ENCODE measurements at places on chromosomes 1 and 21.

DNA sequence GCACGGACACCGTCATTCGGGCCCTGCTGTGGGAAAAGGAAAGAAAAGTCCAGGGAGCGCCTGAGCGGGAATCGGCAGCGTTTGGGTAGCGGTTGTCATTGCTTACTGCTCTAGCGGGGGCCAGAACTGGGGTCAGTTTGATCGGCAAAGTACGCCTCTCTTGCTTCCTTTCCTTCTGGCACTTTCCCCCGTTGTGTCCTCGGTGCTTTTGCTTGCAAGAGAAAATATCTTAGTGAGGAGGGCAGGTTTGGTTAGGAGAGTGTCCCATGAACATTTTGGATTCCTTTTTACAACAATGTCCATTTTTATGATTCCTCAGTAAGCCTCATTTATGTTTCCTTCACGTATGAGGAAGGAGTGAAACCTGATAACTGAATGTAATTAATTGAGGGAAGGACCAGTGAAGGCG, 670 bp downstream of the ST3GAL3 start:
- DNase-seq, result peak; percentile 4

DNA sequence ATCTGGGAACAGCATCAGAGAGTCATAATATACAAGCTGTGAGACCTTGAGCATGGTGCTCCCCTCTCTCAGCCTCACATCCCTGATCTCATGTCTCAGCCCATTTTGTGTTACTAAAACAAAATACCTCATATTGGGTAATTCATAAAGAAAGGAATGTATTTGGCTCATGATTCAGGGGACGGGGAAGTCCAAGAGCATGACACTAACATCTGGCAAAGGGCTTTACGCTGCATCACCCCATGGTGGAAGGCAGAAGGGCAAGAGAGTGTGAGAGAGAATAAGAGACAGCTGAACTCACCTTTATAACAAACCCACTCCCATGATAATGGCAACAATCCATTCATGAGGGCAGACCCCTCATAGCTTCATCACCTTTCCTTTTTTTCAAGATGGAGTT, 36.5 kb downstream of the RNASEL start:
- no peak for DNase-seq

GRCh38 chr1:32890516-32891240, 4.4 kb downstream of the HPCA start:
- no peak for DNase-seq

DNA sequence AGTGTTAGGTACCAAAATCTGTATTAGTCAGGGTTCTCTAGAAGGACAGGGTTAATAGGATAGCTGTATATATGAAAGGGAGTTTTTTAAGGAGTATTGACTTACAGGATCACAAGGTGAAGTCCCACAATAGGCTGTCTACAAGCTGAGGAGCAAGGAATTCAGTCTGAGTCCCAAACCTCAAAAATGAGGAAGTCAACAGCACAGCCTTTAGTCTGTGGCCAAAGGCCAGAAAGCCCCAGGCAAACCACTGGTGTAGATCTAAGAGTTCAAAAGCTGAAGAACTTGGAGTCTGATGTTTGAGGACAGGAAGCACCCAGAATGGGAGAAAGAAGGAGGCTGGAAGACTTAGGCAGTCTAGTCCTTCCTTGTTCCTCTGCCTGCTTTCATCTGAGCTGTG, 487.5 kb upstream of the CHRM3 start:
- DNase-seq, result no peak

DNA sequence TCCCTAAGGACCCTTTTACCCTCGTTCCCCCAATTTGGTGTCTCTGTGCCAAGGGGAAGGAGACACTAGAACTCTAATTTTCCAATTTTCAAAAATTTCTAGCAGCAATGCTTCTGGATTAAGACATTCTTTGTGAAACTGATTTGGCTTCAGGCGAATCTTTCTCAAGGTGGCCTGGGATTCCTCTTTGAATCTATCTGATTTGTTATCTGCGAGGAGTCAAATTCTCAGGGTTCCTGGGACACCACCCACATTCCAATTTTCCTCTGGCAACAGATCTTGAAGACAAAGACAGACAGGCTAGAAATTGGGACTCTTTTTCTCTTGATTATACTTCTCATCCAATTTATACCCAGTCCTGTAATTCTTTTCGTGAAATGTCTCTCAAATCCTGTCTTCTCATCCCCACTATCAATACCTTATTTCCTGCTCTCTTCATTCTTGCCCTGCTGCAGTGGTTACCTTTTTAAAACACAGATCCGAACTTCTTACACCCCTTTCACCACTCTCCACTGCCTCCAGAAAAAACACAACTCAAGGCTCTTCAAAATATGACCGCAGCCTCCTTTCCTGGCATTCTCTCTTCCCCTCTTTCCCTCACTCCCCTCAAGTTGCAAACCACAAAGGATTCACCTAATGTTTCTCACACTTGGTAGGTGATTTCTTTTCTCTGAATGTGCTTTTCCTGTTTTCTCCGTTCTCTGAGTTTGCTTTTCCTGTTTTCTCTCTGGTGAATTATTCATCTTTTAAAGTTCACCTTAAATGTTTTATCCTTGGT, 2.7 kb upstream of the MPZL1 start:
- no peak for DNase-seq

GRCh38 chr1:225670806-225671733, 18.1 kb upstream of the ENAH start:
- DNase-seq, result no peak

DNA sequence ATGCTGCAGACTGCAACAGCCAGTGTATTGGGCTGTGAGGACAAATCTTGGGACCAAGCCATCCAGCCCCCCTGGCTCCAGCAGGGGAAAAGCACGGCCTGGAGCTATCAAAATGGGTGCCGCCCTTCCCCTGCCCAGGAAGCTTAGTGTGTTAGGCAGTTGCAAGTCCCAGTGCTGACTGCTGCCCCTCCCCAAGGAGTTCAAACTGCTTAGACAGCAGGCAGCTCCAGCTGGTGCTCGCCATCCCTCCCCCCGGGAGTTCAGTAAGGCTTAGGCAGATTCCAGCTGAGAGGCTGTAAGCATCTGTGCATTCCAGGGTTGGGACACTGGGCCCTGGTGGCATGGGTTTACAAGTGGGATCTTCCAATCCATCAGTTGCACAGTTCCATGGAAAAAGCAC, 579.6 kb upstream of the NR5A2 start:
- DNase-seq, result no peak

GRCh38 chr1:116711263-116711840, 42.9 kb upstream of the CD2 start:
- DNase-seq, result no peak

DNA sequence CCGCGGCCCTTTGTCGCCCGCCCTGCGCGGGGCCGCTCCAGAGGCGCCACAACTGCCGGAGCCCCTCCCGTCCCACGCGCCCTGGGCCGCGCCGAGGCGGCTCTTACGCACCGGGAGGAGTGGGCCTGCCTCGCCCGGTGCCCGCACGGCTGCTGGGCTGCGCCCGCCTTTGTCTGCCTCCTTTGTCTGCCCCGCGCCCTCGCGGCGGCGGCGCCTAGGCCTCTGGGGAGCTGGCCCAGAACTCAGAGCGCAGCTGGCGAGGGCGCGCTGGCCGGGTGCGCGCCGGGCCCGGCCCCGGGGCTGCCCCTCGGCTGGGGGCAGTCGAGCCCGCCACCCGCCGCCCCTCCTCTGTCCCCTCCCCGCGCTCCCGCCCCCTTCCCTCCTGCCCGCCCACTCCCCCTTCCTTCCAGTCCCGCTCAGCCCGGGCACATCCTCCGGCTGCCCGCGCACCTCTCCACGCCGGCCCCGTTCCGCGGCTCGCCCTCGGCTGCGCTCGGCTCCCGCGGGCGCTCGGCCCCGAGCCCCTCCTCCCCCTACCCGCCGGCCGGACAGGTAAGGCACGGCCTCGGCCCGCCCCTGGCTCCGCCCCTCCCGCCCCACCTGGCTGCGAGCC, at the start of gene DRAXIN:
Gene DRAXIN (plus strand): TSS at position 409 of the 613 bp plus-strand sequence. CDS start 14,549 bp downstream, outside the sequence.
- DNase-seq, result no peak

GRCh38 chr21:28834335-28835238, 158.1 kb downstream of the LTN1 start:
- no peak for DNase-seq

GRCh38 chr1:228036701-228037231, 30.0 kb downstream of the WNT3A start:
- no peak for DNase-seq

GRCh38 chr1:85580872-85581801, 576 bp downstream of the CCN1 start:
- DNase-seq, result no peak

GRCh38 chr1:17060306-17060749, 6.5 kb upstream of the SDHB start:
- no peak for DNase-seq

GRCh38 chr1:211549092-211549711, 29.8 kb downstream of the SLC30A1 start:
- no peak for DNase-seq

DNA sequence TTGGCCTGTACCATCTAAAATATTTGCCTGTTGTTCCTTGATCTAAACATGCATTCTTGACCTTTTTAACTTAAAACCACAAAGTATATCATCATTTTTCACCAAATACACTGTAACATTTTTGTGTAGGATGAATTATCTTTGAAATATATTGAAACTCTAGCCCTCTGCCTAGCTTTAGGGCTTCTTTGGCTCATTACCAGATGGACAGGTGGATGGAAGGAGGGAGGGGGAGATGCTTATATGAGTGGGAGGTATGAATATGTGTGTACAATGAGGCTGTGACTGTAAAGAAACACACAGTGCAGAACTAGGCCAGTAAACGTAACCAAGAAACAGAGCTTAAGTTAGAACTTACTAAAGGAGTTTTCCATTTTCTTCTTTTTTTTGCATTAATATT, 118.5 kb downstream of the ESRRG start:
- DNase-seq, result no peak

GRCh38 chr1:45018599-45019230, 6.7 kb downstream of the UROD start:
- DNase-seq, result peak; percentile 55

DNA sequence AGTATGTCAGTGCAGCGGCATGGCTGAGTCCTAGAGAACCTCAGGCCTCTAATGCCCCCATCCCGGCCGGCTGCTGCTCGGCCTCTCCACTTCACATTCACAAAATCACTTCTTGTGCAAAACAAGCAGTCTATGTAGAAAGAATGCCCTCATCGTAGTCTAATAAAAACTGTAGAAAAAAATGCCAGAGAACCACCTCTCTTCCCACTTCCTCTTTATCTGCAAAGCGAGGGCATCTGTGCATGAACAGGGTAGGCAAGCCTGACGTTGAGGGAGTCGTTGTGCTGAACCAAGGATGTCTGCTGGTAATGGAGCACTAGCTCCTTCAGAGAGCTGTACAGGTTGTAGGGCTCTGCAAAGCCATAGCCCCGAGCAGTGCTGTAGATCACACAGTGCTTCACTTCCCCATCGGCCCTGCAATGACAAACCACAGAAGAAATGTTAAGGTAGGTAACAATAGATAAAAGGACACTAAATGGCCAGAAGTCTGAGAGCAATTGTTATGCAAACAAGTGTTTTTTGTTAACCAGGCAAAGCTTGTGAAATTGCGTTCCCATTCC, 88.9 kb downstream of the PIK3R3 start:
- DNase-seq, result peak; percentile 66

DNA sequence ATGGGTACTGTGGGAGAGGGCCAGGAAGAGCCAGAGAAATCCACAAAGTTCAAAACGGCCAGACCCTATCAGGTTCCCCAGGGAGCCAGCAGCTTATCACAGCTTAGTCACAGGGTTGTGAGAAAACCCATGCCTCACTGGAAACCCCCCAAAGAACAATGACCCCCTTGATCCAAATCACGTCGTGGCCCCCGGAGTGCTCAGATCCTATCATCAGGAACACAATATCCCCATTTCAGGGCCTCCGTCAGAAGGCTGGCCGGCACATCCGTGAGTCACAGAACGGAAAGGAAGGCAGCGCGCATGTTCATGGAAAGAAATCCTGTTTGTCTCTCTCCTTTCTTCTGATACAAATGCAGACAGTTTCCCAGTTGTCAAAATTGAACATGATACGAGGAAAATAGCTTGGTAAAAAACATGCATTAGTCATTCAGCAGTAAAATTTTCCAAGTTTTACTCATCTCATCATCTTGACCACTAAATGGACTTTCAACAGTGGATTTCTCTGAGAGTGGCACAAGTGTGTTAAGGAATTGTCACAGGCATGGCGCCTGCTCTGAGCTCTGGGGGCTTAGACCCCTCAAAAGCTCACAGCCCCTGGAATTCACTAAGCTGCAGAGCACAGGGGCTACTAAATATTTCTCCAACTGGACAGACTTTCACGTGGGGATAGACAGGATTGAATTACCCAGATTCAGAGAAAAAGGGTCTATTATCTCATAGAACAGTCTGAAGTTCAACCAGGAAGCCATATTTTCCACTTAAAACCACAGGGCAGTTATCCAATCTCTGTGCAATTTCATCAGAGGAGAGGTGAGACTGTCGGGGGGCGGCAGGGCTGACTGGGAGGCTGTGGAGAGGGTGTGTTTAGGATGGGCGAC, 124.8 kb downstream of the RIPK4 start:
- no peak for DNase-seq

- DNase-seq, result no peak
Measured at GRCh38 chr21:16058896-16059295, 329.1 kb downstream of the USP25 start.

- DNase-seq, result no peak
Measured at GRCh38 chr1:161676958-161677689, 14.2 kb downstream of the FCGR2B start.

DNA sequence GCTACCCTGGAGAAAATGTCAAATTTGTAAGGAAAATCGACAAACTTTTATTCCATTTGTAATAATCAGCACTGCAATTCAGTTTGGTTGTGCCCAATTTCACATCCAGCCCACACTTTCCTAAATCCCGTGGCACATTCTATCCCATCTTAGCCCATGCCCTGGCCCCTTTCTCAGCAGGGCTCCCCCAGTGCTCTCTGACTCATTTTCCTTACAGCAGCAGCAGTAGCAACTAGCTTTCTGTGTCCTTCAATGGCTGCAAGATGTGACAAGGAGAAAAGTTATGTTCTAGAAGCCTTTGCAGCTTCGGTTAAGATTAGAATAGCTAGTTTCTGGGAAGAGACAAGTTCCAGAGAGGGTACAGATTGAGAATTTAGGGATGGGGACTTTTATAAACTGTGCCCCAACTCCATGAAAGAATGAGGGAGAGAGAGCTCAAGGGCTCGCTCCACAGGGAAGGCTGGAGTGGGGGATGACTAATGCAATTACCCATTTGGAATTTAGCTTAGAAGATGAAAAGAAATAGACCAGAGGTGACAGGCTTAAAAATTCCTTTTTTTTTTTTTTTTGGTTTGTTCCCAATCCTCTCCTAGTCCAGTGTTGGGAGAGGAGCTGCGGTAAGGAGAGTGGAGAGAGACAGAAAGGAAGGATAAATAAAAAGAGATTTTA, 47.0 kb upstream of the POU2F1 start:
- no peak for DNase-seq

All from CD4-positive, alpha-beta T cell treated with Interleukin-1 beta for 1 hour (primary cell).